ENCODE measurements at places on chromosomes 4 and X.

GRCh38 chrX:115387327-115387726 lies 97.8 kb downstream of the LUZP4 start:
- no peak for DNase-seq

GRCh38 chrX:138484451-138484850 lies 227.1 kb downstream of the FGF13 start:
- no peak for DNase-seq

GRCh38 chrX:129512409-129512808 lies 10.9 kb downstream of the SMARCA1 start:
- DNase-seq, result no peak

DNA sequence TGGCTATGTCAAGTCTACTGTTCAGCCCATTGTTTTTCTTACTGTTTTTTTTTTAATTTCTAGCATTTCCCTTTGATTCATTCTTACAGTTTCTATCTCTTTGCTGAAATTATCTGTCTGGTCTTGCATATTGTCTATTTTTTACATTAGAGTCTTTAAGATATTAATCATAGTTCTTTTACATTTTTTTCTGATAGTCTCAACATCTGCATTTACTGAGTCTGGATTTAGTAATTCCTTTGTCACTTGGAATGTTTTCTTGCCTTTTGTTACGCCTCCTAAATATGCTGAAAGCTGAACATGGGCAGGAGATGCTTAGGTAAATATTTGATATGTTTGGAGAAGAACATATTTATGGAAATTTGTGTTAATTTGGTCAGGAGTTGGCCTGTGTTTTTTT lies 10.4 kb downstream of the JADE3 start:
- no peak for DNase-seq

DNA sequence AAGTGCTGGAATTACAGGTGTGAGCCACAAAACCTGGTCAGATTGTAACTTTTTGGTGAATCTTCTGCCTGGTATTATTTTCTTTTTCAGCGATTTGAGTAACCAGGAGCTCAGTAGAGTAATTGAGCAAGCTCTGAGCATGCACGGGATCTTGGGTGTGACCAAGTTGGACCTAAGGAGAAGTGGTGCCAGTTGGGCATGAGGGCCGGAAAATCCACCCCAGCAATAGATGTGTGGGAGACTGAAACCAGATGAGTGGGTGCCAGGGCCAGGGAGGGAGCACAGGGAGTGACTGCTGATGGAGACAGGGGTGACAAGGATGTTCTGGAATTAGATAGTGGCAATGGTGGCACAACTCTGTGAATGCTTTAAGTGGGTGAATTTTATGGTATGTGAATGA lies 3.7 kb upstream of the CCNQ start:
- DNase-seq, result no peak

DNA sequence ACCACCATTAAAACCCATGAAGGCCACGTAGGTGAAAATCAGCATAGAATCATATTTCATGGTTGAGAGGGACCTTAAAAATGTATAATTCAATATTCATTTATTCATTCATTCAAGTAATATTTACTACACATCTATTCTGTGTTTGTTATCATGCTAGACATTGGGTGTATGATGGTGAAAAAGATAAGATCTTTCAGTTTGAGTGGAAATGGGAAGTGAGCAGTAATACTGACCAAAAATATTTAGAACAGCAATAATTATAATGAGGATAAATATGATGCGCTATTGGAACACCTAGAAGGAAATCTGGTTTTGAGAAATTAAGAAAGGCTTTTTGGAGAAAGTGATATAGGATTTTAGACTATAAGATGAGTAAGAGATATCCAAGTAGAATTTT lies 28.0 kb downstream of the DKK2 start:
- DNase-seq, result no peak

DNA sequence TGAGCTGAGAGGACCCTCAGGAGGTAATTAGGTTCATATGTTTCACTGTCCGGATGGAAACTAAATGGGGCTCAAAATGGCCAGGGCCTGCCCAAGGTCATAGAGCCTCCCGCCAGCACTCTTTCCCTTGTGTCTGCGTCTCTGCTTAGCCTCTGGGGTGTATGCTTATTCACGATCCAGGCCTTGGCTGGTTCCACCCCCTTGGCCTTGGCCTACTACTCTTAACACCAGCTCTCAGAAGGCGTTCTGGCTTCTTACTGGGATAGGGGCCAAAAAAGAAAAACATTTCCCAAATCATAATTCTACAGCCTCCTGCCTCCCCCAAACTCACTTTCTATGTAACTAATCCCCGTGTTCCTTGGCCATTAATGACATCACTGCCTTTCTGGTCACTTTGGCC lies 68.8 kb downstream of the RTL5 start:
- no peak for DNase-seq

DNA sequence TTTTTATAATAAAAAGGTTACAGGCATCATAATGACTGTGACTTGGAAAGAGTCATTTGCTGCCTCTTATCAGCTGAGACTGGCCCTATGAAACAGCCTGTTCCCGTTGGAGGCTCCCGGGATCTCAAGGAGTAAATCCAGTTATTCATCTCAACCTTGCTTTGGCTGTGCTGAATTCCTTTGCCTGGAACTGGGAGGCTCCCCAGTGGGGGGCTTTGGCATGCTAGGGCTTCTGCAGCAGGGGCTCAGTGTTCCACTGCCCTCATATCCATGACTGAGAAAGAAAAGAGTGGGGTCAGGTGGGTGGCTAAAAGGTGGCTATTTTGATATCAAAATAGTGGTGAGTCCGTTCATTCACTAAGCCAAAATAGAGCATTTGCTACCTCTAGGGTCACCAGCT lies 71.2 kb downstream of the TRPC5 start:
- DNase-seq, result no peak

GRCh38 chr4:14868426-14869395 lies 133.6 kb upstream of the CPEB2 start:
- no peak for DNase-seq

GRCh38 chr4:102684610-102685052 lies 76.1 kb downstream of the MANBA start:
- no peak for DNase-seq
